ENCODE measurements at places on chromosomes 7 and 10.

- DNase-seq, result no peak
Observed at GRCh38 chr10:60566096-60566495, 176.4 kb upstream of the ANK3 start.

- DNase-seq, result no peak
Observed at GRCh38 chr10:78856421-78856820, 212.3 kb upstream of the ZMIZ1 start.

GRCh38 chr7:124074007-124074406 is 41.1 kb upstream of the TMEM229A start:
- DNase-seq, result no peak

- no peak for DNase-seq
Observed at GRCh38 chr10:60209874-60210570, 179.7 kb downstream of the ANK3 start.

DNA sequence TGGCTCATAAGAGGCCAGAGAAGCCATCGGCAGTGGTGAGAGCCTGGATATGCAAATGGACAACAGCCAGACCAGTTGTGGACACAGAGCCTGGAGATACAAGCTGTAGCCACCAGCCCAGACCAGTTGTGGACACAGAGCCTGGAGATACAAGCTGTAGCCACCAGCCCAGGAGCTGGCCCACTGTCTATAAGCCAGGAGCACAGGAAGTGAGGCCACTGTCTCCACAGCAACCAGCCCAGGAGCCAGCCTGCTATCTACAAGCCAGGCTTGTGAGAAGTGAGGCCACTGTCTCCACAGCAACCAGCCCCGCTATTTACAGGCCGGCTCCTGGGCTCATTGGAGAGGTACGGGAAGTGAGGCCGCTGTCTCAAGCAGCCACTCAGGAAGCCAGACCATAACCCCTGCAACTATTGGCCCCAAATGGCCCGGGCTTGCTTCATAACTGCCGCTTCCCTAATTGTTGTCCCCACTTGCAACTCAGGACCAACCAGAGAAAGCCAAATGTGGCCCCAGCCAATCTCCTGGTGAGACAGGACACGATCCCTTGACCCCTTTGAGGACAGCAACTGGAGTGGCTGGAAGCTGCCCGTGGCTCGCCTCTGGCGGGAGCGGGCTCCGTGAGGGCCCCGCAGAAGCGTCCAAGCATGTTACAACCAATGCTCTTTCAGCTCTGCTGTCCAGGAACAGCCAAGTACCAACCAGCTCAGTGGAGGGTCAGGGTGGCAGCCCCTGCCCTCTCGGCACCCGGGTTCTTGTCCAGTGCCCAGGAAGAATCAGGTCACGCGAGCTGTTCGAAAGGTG is 44.1 kb upstream of the CNPY1 start:
- DNase-seq, result peak; percentile 28

- DNase-seq, result no peak
Observed at GRCh38 chr7:107179326-107180164, 10.7 kb downstream of the HBP1 start.

DNA sequence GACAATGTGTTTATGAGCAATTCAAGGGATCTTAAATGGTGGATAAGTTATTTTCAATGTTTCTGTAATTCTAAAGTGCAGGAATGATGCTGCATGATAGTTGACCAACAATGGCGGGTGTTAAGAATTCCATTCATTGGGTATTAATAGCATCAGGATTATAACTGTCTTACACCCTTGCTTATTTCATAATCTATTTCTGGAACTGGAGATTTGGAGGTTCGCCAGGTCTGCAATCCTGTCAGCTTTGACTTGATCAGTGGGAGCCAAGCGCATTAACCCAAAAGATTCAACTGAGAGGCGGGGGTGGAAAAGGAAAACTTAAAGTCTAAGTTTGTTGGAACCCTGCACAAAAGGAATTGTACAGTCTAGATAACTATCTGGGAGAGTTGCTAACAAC is 114.9 kb upstream of the ZEB1 start:
- no peak for DNase-seq

- no peak for DNase-seq
Observed at GRCh38 chr10:5858811-5859210, 30.9 kb downstream of the ANKRD16 start.

DNA sequence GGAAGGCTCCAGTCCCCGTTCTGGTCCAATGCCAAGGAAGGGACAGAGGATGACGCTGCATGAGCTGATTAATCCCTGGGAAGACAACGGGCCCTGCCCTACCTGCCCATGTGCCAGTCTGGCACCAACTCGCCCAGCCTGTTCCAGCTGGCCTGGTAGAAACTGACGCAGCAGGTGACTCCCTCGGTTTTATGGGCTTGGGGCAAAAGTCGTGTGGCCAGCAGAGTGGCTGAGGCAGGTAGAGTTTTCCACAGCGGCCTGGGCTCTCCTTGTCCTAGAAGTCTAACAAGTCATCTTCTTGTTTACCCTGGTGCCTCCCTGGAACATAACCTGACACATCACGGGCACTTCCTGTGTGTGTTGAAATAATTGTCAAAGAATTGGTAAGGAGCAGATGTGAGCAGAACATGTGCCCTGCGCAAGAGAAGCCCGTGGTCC is 20.4 kb upstream of the LMTK2 start:
- no peak for DNase-seq

DNA sequence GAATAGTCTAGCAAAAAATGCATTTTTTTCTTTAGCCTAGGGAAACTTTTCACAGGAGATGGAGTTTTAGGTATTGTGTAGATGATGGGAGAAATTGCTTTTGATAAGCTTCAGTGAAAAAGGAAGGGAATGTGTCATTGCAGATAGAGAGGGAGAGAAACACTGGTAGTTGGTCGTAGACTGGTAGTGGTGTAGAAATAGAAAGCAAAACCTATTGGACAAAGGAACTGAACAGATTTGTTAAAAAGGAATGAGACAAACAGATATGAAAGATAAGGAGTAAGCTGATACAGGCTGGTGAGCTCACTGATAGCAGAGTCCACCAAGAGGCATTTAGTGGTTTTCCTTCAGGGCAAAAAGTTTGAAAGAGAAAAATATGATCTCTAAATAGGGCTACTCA is 94.3 kb downstream of the ZEB1 start:
- DNase-seq, result no peak

DNA sequence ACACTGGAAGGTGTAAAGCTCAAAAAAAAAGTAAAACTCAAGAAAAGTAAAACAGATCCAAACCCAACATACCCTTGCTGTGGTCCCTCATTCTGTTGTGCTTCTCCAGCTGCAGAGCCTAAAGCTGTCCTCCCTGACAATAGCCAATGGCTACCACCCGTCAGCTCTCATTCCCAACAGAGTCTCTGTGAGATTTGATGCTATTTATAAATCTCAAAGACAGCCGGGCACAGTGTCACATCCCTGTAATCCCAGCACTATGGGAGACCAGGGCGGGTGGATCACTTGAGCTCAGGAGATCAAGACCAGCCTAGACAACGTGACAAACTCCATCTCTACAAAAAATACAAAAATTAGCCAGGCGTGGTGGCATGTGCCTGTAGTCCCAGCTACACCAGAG is 116.0 kb downstream of the KMT2E start:
- no peak for DNase-seq

- peak; percentile 1 for DNase-seq
Observed at GRCh38 chr10:125707541-125708468, 11.7 kb upstream of the EDRF1 start.

- DNase-seq, result no peak
Observed at GRCh38 chr10:72094574-72094973, 6.2 kb upstream of the SPOCK2 start.

All from NT2/D1 (cell line).